ENCODE measurements at places on chromosomes 3 and 15.

- no peak for DNase-seq
These were observed 50.3 kb upstream of the SEC13 start for GRCh38 chr3:10371167-10371566.

DNA sequence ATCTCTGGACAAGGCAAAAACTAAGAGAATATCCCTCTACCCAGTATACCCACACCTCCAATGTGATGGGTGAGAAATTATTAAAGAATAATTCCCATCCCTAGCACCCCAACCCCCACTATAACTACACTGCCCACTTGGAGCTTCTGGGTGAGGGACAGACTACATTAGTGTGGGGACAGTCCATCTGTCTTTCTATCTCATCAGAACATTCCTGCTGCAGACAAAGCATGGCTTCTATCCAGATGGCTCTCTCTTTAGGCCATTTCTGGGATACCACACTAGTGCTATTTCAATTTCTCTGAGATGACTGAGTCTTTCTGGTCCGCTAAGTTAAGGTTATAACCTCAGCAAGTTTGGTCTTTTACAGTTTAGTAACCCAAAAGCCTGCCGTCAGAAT, 6.6 kb downstream of the CSNK1G1 start:
- no peak for DNase-seq

- peak; percentile 23 for DNase-seq
These were observed 794 bp downstream of the LRIG1 start for GRCh38 chr3:66499881-66500575.

DNA sequence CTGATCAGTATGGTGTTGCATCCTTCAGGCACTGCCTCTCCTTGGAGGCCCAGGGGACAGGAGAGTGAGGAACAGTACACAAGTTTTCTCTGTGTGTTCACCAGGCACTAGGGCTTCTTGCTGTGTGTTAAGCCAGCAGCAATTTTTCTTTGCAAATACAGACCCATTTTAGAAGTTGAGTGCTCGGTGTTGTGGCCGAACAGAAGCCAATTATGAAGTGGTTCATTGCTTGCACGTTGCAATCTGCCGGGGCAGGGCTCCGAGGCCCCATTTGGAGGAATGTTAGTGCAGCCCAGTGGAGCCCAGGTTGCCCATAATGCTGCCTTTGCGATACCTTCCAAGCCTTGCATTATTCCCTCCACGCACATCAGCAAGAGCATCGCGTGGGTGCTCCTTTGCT, 51.0 kb downstream of the EPHB1 start:
- no peak for DNase-seq

GRCh38 chr3:71031181-71031580, 552.3 kb downstream of the FOXP1 start:
- DNase-seq = no peak

- no peak for DNase-seq
These were observed 732.3 kb upstream of the GOLIM4 start for GRCh38 chr3:168828014-168828413.

DNA sequence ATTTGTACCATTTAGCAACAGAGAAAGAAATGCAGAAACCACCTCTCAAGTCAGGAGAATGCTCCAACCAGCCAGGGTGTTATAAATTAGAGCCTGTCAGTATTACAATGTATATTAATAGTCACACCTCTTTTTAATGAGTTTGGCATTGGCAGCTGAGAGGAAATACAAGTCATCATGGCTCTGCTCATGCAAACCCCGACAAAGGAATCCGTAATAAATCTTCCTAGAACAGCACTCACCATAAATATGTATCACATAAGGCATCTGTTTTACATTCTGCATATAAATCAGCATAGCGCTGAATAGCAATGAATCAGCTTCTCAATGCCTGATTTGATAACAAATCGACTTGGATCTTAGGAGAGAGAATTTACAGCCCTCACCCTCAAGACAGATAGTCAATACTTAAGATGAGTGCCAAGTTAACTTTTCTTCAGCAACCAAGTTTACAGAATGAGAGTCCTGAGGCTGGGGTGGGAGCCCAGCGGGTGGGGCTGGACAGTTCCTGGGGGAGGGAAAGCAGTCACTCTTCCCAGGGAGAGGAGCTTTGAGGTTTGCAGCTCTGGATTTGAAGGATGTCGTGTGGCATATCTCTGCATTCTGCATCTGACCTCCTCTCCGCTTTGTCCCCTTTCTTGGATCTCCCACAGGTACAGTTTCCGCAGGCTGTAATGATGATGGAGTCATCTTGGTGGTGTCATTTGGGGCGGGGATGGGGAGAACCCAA, 1034.4 kb upstream of the NR2F2 start:
- DNase-seq = no peak

DNA sequence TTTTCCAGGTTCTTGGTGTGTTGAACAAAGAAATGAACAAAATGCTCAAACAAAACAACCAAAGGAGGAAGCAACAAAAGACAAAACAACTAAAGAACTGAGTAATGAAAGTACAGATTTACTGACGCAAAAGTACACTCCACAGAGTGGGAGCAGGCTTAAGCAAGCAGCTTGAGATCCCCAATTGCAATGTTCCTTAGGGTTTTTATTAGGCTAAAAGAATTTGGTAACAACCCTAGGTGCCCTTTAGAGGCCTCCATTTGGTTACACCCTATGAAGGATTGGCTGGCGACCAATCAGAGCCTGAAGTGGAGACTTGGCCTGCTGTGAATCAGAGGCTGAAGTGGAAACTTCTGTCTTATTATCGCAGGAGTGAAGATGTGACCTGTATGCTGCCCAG, 243.4 kb upstream of the ATP10A start:
- no peak for DNase-seq

GRCh38 chr3:179286331-179286730, 35.4 kb upstream of the KCNMB3 start:
- no peak for DNase-seq

- no peak for DNase-seq
These were observed 219.3 kb downstream of the SLC9A9 start for GRCh38 chr3:143628971-143629370.

- DNase-seq = no peak
These were observed 667.6 kb downstream of the NAALADL2 start for GRCh38 chr3:175526609-175527280.

- DNase-seq = no peak
These were observed 57.9 kb downstream of the NEO1 start for GRCh38 chr15:73110201-73110600.

- DNase-seq = no peak
These were observed 112.6 kb downstream of the DNAJB8 start for GRCh38 chr3:128353991-128354687.

DNA sequence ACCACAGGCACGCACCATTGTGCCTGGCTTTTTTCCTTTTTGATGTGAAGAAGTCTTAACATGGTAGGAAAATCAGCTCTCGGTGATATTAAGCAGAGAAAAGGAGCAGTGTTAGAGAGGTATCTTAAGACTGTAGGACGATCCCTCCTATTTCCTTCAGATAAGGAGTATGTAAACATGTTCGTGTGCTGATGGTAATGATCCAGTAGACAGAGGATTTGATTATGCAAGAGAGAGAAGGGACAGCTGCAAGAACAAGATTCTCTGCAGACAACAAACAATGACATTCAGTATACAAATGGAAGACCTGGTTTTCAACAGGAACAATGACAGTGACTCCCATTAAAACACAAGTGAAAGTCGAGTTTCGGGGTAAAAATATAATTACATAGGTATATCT, 95.1 kb upstream of the MELTF start:
- no peak for DNase-seq

- DNase-seq = no peak
These were observed 19.1 kb upstream of the CHST2 start for GRCh38 chr3:143100451-143100850.

DNA sequence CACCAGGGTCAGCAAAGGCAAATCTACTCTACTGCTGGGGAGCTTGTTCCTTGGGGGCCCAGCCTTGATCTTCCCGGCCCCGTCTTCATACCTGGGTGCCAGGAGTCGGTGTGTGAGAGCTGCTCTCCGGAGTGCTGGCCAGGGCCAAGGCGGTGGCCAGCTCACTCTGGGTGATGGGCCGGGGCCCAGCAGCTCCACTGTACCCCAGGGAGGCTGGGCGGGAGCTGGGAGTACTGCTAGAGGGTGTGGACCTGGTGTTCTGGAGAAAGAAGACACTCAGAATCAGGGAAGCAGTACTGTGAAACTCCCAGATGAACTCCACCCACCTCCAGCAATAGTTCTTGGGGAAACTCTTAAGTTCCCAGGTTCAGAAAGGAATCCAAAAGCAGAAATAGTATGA, 11.9 kb downstream of the UBL7 start:
- no peak for DNase-seq

GRCh38 chr3:121786485-121786884, 36.9 kb upstream of the GOLGB1 start:
- no peak for DNase-seq

DNA sequence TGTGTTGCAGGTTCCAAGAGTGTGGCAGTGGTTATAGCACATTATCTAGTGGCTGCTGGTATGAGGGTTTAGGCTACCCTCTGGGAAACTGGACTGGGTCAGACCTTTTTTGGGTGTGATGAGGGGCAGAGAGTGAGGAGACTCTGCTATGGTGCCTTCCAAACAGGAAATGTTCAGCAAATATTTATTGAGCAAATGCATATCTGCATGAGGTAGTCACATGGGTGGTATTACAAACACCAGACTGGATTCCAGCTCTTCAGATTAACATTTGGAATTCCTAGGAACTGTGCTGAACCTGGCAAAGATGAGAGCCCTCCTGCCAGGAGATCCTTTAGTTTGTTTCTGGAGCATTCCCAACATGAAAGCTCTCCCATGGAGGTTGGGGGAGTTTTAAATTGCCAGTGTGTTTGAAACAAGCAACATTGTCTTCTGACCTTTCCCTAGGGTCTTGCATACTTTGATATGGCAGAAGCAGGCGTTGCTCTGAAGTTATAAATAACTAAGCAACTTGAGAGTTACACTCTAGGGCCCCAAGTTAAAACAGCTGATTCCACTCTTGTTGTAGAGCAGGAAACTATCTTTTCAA, 341.2 kb upstream of the C2CD4B start:
- no peak for DNase-seq

DNA sequence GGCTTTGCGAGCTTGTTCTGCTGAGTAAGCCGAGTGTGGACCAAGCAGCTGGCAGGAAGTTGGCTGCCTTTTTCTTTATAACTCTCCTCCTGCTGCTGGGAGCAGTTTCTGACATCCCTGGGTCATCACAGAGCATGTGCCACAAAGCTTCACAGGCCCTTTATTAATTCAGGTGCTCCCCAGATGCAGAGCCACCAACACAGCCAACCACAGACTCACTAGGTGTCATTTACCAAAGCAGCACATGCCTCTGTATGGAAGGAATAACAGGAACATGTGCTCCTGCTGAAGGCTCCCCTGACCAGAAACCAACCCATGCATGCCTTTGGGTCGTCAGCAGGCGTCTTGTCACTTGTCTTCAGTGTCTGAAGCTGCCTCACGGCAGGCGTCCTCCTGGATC, 152.5 kb downstream of the ADAMTS17 start:
- DNase-seq = no peak

DNA sequence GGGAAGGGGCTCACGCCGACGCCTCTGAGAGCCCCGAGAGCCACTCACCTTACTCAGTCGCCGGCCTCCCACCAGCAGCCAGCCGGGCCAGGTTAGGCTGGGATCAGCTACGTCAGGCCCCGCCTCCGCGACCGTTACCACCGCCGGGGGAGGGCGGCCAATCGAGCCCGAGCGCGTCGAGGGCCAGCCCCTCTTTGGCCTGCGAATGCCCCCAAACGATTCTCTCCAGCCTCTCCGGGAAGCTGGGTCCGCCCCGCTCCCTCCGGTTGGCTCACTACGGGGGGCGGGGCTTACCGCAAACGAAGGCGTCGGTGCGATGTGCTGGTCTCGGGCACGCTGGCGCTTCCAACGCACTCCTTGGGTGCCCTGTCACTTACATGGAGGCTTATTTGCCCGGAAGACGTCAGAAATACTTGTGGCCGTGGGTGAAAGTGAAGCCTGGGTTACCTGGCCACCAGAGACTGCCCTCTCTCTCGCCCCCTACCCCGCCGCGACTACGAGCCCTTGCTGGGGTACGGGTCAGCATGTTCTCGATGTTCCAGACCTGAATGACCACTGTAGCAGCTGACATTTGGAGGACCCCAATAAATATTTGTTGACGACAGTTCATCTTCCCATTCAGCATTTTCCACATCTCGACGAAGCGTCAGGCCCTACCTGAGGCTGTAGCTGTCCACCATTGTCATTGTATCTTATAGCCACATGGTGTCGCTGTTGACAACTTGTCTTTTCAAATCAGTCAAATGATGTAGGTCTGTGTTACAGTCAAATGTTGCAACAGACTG, at the start of gene CEP70:
Gene CEP70, minus strand, starts transcription at position 111 of the 785 bp plus-strand sequence. CDS start 21,333 bp downstream, outside the sequence.
- peak; percentile 81 for DNase-seq

GRCh38 chr15:92466834-92467233, 73.2 kb downstream of the ST8SIA2 start:
- DNase-seq = no peak

DNA sequence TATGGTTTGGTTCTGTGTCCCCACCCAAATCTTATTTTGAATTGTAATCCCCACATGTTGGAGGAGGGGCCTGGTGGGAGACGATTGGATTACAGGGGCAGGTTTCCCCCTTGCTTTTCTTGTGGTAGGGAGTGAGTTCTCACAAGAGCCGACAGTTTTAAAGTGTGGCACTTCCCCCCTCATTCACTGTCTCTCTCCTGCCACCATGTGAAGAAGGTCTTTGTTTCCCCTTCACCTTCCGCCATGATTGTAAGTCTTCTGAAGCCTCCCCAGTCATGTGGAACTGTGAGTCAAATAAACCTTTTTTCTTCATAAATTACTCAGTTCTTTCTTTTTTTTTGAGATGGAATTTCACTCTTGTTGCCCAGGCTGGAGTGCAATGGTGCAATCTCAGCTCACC, 124.9 kb downstream of the IQCH start:
- DNase-seq = no peak

DNA sequence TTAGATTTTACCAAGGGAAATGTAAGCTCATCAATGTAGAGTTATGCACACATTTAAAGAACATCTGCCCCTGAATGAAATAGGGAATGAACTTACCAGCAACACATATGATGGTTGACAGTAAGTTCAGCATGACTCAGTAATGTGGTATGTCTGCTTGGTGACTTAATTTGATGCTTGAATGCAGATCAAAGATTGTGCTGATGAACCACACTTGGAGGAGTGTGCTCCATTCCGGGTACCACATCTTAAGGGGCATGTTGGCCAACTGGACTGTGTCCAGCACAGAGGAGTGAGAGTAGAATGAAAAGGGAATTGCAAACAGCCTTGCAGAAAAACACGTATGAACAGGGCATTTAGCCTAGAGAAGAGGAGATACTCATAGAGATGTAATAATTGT, 171.0 kb upstream of the RARB start:
- no peak for DNase-seq

GRCh38 chr15:88004399-88004798, 252.1 kb downstream of the NTRK3 start:
- no peak for DNase-seq

DNA sequence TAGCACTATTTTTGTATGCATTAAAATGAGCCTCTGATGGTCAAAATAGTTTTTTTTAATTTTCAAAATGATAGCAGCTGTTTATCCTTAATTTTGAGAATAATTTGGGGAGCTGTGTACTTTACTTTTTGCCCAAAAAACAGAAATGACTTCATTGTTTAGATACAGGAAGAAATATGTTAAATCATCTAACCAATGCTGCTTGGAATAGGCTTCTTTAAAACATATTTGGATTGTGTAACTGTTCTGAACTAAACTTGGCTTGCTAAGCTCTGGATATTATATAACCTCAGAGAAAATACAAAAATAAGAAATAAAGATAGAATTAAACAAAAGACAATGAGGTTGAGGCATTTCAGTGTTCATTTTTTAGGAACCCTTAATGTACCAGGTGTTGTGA, 119.3 kb downstream of the SERPINI1 start:
- no peak for DNase-seq

GRCh38 chr15:55791551-55792400, 48.8 kb upstream of the PRTG start:
- no peak for DNase-seq
